ENCODE measurements at places on chromosomes 12 and 14.

- DNase-seq = no peak
- no peak overlapping the region for H3K27ac ChIP-seq
- H3K4me1 ChIP-seq = no peaks in the 10 kb centered on the region
- no peak overlapping the region for H3K4me3 ChIP-seq
- no peaks in the 10 kb centered on the region for H3K27me3 ChIP-seq
These were observed 405.0 kb downstream of the TRHDE start for GRCh38 chr12:72677139-72677538.

DNA sequence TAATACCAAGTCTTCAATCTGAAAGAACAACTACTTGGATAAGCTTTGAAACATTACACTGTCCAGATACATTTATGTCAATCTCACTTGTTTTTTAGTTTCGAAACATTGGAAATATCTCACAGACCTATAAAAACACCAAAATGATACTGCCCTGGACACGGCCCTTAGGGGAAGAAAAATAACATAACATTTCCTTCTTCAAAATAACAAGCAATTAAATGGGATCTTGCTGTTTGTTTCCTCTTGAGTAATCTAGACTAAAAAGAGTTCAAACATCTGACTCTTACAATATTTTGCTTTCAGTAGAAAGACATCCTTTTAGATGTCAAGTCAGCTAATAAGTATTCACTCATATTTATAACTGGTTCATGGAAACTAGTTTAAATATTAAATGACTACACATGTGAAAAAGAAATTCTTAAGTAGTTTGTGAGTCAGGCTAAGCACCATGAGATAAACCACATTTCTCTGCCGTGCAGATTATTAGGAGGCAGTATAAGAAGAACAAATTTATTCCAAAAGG lies 87.5 kb downstream of the EPS8 start:
- DNase-seq = no peak
- H3K27ac ChIP-seq = peak overlapping the region; percentile 81
- no peaks in the 10 kb centered on the region for H3K36me3 ChIP-seq
- peak overlapping the region; percentile 4 for H3K4me3 ChIP-seq

GRCh38 chr12:109451400-109451799 lies 25.7 kb downstream of the KCTD10 start:
- peak overlapping the region; percentile 27 for H3K27ac ChIP-seq
- peaks cover 85% of the 10 kb centered on the region for H3K36me3 ChIP-seq
- no peaks in the 10 kb centered on the region for H3K27me3 ChIP-seq
- DNase-seq = no peak

DNA sequence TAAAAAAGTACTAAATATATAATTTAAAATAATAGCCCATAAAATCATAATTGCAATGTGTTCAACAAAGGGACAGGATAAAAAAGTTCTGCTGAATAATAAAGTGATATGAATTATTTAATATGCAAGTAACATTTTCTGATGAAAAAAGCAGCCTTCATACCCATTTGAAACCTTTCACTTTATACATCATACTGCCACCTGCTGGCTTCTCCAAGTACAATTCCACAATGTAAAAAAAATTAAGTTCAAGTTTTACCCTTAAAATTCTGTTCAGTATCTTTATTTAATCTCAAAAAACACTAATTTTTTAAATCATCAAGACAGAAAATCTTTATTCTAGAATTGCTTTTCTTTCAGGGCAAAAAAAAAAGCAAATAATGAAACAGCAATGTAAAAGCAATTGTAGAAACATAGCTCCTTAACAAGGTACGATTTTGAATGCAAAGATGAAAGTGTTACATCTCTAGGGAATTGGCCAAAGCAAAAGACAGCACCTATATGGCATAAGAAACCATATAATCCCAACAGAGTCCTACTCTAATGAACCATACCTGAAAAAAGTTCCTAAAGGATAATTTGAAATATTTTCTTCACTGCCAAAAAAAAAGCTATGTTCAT lies 15.0 kb downstream of the MDM1 start:
- peaks cover 20% of the 10 kb centered on the region for H3K4me1 ChIP-seq
- H3K27me3 ChIP-seq = no peaks in the 10 kb centered on the region
- H3K27ac ChIP-seq = no peak overlapping the region
- no peak overlapping the region for H3K4me3 ChIP-seq
- no peak for DNase-seq

- no peaks in the 10 kb centered on the region for H3K4me1 ChIP-seq
- no peak for DNase-seq
- H3K36me3 ChIP-seq = no peaks in the 10 kb centered on the region
- no peak overlapping the region for H3K4me3 ChIP-seq
- peaks cover 83% of the 10 kb centered on the region for H3K27me3 ChIP-seq
These were observed 35.1 kb upstream of the SRRM4 start for GRCh38 chr12:118946256-118946655.

GRCh38 chr12:107798580-107798979 lies 24.1 kb downstream of the ASCL4 start:
- H3K4me3 ChIP-seq = no peak overlapping the region
- no peak for DNase-seq
- H3K27me3 ChIP-seq = peaks cover 77% of the 10 kb centered on the region
- no peaks in the 10 kb centered on the region for H3K36me3 ChIP-seq

GRCh38 chr14:88559852-88560251 lies 3.0 kb upstream of the ZC3H14 start:
- no peak overlapping the region for H3K27ac ChIP-seq
- H3K36me3 ChIP-seq = no peaks in the 10 kb centered on the region
- no peak for DNase-seq
- H3K4me3 ChIP-seq = no peak overlapping the region

DNA sequence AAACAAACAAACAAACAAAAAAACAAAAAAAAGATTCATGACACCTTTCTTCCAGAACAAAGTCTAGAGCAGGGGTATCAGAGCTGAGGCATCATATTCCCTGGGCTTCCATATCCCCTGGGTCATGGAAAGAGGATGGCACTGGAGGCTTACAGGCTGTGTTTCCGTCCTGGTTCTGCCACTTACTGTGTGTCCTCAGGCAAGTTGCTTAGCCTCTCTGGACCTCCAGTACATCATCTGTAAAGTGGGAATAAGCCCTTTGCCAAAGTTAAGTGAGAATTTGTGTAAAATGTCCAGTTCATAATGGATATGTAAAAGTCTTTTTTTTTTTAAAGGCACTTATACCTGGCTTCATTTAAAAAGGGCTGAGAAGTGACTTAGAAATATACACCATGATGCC lies 62.0 kb upstream of the FAM222A start:
- H3K4me3 ChIP-seq = no peak overlapping the region
- peaks cover 29% of the 10 kb centered on the region for H3K27me3 ChIP-seq
- H3K27ac ChIP-seq = no peak overlapping the region
- H3K36me3 ChIP-seq = no peaks in the 10 kb centered on the region
- peaks cover 13% of the 10 kb centered on the region for H3K4me1 ChIP-seq

DNA sequence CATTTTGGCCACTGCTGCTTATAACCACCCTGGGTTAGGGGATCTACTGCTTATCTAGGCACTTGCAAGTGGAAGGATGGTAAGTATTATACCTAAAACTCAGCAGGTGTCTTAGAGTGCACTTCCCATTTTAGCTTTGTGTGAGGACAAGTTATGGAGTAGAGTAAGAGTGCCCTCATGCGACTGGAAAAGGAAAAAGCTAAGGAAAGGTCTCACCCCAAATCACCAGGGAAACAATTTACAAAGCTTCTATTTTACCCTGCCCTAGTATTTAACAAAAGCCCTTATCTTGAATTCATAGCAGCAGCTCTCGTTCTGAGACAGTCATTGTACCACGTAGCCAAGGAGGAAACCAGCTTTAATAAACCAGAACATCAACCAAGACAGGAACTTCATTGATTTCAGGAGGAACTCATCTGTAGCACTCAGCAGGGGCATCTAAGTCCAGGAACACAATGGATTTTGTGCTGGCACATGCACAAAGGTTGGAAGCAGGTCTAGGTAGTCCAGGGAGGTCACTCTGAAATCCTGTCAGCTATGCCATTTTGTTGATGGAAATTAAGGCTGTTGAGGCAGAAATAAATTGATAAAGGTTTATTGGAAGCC lies 2.9 kb downstream of the RDH12 start:
- H3K4me3 ChIP-seq = no peak overlapping the region
- H3K36me3 ChIP-seq = no peaks in the 10 kb centered on the region
- no peak overlapping the region for H3K27ac ChIP-seq
- no peak for DNase-seq
- no peaks in the 10 kb centered on the region for H3K27me3 ChIP-seq

DNA sequence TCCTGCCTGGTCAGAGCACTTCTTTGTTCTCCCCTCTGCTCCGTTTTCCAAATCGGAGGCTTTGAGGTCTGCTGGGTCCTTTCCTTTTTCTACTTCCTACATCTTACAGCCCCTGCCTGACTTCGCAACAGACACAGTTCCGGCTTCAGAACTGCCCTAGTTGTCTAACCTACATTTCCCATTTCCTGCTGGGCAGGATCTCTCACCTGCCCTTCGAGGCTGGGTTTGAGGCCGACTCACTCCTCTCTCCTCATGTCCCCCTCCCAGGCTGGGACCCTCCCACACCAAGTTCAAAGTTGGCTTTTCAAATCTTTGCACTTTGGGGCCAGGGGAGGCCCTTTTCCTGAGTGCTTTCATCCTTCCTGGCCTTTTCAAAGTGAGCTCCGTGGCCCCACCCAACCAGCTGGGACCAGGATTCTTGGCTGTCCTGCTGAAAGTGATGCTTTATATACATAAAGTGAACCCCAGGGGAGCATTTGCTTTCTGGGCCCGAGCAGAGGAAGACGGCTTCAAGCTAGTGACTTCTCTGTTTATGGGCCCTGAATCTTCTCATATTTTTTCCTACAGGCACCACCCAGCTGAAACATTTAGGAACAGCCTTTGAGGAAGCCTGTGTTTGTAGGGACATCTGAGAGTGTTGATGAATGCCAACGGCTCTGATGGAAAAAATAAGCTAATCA lies 281.0 kb upstream of the CRY1 start:
- H3K27me3 ChIP-seq = peaks cover 13% of the 10 kb centered on the region
- no peaks in the 10 kb centered on the region for H3K4me1 ChIP-seq
- no peak overlapping the region for H3K27ac ChIP-seq
- H3K4me3 ChIP-seq = no peak overlapping the region
- H3K36me3 ChIP-seq = no peaks in the 10 kb centered on the region
- no peak for DNase-seq

- H3K36me3 ChIP-seq = no peaks in the 10 kb centered on the region
- no peak for DNase-seq
- no peaks in the 10 kb centered on the region for H3K27me3 ChIP-seq
- no peak overlapping the region for H3K27ac ChIP-seq
- no peak overlapping the region for H3K4me3 ChIP-seq
These were observed 8.6 kb upstream of the RAN start for GRCh38 chr12:130863298-130863697.

DNA sequence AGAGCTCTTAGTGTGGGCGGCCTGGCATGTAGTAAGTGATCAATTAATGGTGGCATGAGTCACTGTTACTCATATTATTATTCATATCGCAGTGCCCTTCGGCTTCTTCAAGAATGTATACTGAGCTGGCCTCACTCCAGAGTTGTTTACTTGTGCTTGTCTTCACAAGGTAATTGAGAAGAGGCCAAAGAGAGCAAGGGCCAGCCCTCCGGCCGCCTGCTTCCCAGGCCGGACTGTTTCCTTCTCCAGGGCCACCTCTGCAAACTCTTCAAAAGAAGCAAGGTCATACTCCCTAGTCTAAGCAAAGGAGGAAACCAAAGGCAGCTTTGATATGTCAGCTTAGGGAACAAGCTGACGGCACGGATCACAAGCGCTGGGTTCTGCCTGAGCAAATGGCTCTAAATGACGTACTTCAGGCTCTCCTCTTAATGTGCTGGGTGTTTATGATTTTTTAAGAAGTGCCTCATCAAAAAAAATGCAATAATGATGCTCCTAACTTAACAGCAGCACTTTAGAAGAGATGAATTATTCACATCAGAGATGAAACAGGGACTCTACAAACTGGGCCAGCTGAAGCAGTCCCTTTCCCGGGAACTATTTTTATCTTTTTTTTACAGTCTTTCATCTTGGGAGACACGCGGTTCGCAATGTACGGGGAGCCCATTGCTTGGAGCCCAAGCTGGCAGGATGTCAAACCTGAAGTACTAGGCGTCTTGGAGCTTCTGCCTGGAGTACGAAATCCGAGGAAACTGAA lies 65.6 kb upstream of the DLK1 start:
- peaks cover 6% of the 10 kb centered on the region for H3K4me1 ChIP-seq
- no peak overlapping the region for H3K4me3 ChIP-seq
- no peak overlapping the region for H3K27ac ChIP-seq
- no peaks in the 10 kb centered on the region for H3K36me3 ChIP-seq
- DNase-seq = no peak

DNA sequence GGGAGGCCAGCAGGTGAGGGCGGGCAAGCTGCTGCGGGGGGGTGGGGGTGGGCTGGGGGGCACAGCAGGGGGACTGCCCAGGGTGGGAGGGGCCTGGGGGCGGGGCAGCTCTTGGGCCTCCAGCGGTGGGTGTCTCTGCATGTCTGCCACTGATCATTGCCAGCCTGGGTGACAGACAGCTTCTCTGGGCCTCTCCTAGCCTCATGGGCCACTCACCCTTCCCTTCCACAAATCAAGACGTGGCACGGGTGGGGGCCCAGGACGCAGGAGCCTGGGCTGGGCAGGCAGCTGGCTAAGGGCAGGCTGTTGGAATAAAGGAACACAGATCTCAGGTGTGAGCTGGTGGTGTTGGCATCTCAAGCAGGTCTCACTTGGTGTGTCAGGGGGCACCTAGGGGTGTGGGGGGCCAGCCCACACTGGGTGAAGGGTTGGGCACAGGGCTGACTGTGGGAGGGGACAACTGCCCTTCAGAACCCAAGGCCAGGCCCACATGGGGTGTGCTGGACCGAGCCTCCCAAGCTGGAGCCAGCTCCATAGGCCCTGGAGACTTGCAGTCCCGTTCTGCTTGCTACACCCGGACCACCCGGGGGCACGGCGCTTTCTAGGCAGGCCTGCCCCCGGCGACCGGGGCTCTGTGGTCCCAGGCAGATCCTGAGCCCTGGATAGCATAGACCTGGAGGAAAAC lies 3.0 kb downstream of the TEDC1 start:
- H3K36me3 ChIP-seq = peaks cover 8% of the 10 kb centered on the region
- peak; percentile 11 for DNase-seq
- H3K27me3 ChIP-seq = no peaks in the 10 kb centered on the region
- no peak overlapping the region for H3K27ac ChIP-seq

DNA sequence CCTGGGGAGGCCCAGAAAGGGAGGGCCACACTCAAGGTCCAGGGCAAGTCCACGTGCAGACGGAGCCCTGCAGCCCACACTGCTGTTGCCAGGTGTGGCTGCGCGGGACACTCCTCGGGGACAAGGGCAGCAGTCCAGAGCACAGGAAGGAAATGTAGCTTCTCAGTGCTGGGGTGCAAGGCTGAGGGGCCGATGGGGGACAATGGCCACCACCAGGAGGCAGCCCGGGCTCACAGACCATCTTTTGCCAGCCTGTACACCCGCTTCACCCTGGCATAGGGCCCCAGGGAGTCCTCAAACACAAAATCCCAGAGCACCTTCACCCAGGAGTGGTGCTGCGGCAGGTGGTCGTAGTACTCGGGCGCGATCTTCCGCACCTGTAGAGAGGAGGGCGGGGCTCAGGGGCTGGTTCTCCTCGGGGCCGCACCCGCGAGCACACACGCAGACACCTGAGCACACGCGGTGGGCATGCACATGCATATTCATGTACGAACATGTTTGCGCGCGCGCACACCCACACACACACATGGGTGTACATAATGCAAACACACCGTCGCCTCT lies 12.8 kb downstream of the DEGS2 start:
- H3K36me3 ChIP-seq = no peaks in the 10 kb centered on the region
- peaks cover 37% of the 10 kb centered on the region for H3K4me1 ChIP-seq
- H3K27ac ChIP-seq = no peak overlapping the region
- no peak overlapping the region for H3K4me3 ChIP-seq
- peaks cover 23% of the 10 kb centered on the region for H3K27me3 ChIP-seq
- no peak for DNase-seq
